Progenitor cell of endocrine pancreas (in vitro differentiated cells): ENCODE measurements at places on chromosomes 6 and 20.

DNA sequence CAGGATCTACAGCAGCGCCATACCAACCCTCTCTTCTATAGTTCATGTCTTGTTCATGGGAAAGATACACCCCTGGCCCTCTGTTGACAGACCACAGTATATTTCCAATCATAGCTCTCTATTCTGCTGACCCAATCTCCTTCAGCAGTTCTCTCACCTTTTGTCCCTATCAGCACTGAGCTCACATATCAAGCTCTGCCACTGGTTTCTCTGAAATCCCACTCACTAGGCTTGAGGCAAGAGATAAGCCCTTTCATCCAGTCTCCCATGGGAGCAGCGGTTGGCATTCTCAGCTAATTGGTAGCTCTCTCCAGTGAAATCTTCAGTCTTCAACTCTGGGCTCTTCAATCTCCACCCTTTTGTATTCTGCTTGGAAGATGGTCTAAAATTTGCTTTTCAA, 313.4 kb downstream of the GJA1 start:
- no peak for DNase-seq

DNA sequence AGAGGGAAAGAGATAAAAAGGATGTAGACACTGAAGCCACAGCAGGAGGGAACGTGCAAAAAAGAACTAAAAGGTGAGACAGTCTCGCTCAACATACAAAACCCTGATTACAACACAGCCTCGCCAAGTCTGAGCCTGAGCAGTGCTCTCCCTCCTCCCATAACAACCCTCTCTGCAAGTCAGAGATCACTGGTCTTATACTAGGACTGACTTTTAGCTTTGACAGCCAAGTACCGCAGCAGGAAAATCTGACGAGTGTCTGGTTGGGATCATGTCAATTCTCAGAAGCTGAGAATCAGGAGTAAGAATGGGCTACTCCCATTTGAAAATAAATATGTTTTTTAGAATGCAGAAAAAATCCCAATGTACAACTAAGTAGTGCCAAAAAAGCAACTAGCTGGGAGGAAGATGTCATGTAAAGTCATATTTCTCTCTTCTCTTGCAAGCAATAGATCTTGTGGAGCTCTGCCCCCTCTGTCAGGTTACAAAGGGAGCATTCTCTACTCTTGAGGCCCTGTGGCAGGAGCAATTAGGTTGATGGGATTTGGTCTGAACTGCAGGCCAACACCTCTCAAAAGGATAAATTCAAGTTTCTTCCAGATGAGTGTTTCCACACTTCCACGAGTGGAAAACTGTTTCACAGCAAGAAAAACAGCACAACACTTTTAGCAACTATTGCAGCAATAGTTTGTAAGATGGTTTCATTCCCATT, 118.9 kb upstream of the COL21A1 start:
- no peak for DNase-seq

DNA sequence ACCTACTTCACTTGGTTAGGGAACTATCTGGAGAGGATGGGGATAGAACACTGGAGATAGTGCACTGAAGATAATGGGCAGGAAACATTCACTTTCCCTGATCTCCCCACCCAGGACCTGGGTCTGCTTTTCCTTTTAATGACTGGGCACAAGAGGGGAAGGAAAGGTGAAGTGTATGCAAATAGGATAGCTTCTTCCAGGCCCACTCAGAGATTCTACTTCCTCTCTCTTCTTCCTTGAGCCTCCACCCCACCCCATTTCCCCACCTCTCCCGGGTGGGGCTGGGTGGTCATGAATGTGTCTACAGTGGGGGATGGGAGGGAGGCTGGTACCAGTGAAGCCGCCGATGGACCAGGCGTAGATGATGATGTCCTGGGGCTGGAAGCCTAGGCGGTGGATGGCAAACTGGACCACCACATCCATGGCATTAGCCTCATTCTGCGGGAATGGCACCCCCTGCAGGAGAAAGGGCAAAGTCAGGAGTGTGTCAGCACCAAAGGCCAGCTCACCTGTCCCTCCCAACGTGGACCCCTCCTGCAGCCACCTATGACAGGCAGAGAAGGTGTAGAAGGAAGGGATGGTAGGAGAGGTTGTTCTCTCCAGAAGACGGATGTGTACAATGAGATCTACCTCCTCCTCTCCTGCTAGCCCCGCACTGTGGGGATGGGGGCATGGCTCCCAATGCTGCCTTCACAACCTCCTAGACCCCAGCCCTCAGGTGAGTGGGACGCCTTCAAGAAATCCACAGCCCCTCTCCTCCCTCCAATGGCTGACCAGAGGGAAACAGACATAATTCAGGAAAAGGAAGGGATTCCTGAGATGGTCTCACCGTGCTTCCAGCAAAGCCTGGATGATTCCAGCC, 8.6 kb upstream of the LY6G5C start:
- no peak for DNase-seq

DNA sequence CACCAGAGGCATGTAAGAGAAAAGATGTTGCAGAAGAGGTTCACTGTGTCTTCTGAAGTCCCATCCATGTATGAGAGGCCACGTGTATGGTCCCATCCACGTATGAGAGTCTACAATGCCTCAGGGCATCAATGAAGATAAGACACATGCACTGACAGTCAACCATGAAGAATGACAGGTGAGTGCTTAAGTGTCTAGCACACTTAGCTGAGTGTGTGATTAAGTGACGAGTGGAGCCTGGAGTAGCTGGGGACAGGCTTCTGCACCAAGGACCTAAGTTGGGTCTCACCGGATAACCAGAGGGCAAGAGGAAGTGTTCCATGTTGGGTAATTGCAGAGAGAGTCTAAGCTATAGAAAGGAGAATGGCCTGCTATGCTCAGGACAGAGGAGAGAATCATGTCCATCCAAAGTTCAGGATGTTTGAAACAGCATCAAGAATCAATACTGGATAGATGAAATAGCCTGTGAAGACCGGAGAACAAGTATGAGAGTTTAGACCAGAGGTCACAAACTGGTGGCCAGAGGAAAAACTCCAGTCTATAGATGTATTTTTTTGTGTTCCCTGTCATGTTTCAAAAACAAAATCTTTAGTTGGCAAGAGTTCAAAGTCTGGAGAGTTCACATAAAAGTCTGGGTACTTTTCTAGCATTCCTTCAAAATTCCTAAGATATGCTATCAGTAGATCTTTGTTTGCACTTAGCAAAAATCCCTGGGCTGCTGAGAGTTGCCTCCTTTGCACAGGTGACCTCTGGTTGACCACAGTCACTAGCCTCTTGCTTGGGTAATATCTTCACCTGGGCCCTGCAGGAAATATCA, 165.8 kb downstream of the KIF16B start:
- no peak for DNase-seq
